T-helper 1 cell (primary cell): ENCODE measurements at places on chromosomes 5 and 9.

- no peak for DNase-seq
Observed at GRCh38 chr5:163532171-163533084, 27.0 kb downstream of the MAT2B start.

GRCh38 chr5:26872337-26872736, 166.0 kb downstream of the CDH9 start:
- no peak for DNase-seq

DNA sequence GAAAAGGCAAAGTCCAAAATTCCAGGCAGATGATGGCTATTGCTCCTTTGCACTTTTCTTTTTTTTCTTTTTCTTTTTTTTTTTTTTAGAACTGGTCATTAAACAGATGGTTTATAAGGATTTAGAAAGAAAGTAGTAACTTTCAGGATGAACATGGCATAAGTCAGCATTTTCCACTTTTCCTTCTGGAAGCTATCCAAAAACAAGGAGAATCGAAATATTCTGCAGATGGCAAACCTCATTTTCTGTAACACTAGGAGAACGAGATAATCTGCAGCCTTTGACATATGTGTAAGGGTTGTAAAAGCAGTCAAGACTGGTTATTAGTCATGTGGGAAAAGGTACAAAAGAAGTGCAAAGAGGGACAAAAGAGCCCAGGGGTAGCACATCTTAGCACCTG, 69.1 kb upstream of the PUM3 start:
- no peak for DNase-seq

- no peak for DNase-seq
Observed at GRCh38 chr5:24170026-24170425, 474.8 kb downstream of the CDH10 start.

DNA sequence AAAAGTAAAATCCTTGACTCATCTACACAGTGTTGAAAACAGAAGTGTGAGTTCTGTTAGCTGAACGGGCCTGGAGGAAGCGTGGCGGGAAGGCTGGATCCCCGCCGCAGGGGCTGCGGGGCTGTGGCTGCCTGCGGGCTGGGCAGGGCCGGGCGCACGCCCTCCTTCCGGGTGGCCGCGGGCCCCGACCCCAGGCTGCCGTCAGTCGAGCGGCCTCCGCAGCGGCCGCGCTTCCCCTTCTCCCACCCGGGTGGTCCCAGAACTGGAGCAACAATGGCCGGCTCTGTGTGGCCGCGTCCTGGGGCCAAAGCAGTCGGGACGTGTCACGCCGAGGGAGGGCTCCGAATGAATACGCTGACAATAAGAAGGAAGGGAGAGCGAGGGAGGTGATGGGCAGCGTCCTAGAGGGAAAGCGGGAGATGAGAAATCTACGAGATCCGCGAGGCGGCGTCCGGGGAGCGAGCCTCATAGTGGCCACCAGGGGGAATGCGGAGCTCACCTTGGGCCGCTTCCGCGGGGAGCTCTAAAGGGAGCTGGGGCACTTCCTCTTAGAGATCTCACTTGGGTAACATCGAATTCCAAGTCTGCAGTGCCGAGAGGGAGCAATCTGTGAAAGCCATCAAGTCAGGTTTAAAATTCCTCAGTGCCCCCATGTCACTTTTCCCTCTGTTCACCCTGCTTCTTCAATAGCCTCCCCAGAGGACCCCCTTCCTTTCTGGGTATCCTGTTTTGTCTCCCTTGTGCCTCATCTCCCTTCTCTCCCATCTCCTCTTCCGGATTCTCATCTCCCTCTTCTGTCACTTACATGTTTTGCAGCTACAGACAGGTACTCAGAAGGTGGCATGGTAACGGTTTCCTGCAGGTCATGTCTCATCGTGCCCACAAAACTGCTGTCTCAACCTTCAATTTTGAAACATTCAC, 83.9 kb downstream of the SLC1A3 start:
- DNase-seq: peak; percentile 22

DNA sequence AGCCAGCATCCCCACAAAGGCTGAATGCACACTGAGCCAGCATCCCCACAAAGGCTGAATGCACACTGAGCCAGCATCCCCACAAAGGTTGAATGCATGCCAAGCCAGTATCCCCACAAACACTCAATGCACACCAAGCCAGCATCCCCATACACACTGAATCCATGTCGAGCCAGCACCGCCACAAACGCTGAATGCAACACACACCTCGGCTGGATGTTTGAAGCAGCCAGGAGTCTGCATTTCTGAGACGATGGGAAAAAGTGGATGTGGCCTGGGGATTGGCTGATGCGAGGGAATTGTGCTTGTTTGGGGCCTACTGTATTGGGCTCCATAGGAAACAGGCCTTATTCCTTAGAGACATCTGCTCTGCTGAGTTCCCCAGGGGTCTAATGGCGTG, 30.9 kb upstream of the CEP72 start:
- no peak for DNase-seq

DNA sequence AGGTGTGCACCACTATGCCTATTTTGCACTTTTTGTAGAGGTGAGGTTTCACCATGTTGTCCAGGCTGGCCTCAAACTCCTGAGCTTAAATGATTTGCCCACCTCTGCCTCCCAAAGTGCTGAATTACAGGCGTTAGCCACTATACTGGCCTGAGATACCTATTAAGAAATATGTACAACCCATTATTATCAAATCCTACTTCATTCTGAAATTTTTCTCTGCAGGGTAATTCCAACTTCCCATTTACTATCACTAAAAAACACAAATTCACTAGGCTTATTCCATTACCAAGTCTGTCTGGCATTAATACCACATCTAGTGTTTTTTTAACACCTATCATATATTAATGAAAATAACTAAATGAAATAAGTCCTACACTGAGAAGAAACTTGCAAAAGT, 18.2 kb downstream of the PPP2CA start:
- no peak for DNase-seq

GRCh38 chr9:18741359-18741758, 267.4 kb downstream of the ADAMTSL1 start:
- no peak for DNase-seq

DNA sequence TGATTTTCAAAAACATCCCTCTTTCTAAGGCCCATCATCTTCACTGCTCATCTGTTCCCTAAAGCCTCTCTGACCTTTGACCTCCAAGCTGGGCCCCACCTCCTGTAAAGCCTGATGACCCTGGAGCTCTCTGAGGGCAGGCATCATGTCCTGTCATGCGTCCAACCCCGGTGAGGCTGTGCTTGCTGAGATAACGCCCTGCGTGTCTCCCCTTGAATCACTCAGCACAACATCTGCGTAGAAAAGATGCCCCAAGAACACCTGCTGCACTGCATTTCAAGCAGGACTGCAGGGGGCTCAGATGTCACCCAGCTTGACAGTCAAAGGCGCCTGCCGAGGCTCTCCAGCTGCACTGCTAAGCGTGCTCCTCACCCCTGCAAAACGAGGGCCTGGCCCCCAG, 78.0 kb downstream of the OTULIN start:
- no peak for DNase-seq

DNA sequence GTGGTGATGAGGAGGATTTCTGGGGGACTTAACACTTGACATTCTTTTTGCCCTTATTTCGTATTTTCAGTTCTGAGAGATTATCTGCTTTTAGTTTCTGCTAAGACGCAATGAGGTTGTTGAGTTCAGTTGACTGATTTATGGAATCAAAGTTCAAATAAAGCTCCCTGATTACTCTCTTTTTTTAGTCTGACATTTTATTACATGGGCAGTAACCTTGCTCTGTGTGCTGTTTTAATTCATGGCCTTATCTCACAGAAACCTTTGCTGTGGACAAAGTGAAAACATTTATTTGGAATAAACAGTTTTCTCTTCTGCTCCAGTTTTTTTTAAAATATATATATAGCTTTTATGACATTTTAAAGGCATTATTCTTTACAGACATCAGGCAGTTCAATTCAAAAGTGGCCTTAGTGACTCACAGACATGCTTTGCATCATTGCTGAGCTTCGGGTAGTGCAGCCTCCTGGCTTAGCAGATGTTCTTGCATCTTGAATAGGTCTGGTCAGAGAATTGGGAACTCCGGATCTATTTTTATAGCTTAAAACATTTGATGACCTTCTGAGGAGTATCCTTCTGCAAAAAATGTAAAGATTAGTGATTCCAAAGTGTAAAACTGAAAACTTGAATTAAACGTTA, 162.9 kb downstream of the FAM170A start:
- no peak for DNase-seq

- no peak for DNase-seq
Observed at GRCh38 chr5:175749591-175749990, 91.7 kb downstream of the HRH2 start.

GRCh38 chr9:19026375-19026774, 6.6 kb downstream of the SAXO1 start:
- no peak for DNase-seq

DNA sequence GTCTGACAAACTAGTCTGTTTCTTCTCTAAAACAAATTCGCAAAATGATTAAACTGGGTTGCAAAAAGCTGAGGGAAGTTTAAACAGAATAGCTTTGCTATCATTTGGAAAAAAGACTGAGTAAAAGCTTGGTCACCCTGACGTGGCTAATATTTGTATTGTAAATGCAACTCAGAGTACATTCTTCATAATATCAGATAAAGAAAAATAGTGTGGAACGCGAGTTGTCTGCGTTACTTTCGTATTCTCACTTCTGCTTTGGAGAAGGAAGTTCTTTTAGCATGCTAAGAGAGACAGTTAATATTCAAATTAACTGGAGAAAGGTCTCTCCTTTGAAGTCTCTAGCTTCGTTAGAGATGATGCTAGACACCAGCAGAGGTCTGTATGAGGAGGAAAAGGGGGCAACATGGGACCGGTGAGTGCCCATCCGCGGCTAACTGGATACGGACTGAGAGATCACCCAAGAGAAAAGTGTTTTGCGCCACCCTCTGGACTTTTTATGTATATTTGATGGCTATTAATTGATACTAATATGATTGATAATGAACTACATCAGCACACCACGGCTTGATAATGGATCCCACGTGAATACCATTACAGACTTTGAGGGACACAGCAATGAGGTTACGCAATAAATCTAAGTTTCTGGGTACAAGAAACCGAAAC, 2.9 kb upstream of the CNTRL start:
- DNase-seq: peak; percentile 54

- DNase-seq: no peak
Observed at GRCh38 chr5:95730011-95730700, 980 bp upstream of the RHOBTB3 start.

GRCh38 chr9:130140706-130141105, 31.5 kb upstream of the NCS1 start:
- no peak for DNase-seq

DNA sequence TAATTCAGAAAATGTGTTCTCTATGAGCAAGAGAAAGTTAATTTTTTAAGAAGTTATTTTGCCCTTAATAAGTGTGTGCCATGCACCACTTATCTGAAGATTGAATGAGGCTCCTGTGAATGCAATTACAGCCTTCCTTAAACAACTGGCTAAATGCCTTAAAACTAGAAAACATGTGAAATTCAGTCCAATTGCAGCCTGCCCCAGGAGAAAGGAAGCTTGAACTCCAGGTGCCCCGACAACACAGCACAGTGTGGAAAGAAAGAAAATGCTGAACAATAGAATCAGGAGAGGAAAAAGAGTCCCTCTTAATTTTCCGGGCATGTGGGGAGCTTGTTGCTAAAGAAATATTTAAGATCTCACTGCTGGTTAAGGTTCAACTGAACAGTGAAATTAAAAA, 8.8 kb downstream of the LHFPL2 start:
- DNase-seq: no peak

- DNase-seq: no peak
Observed at GRCh38 chr9:122827761-122828093, 661 bp downstream of the PDCL start.

- DNase-seq: no peak
Observed at GRCh38 chr9:6628704-6629103, 16.8 kb downstream of the GLDC start.

DNA sequence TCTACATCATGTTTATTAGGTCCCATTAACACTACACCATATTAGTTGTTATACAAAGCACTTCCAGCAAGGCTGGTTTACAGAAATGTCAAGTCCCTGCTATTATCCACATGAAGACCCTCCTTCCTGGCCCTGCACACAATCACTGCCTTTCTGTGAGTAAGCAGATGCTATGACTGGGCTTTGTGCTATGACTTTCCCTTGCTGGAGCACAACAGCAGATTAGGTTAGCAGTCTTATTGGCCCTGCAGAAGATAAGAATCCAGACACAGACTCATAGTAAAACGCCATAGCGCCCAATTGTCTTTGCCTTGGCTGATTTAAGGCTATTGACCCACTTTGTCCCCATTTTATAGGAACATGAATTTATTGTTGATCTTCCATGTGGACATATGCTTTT, 228.9 kb upstream of the ACTBL2 start:
- no peak for DNase-seq

- DNase-seq: no peak
Observed at GRCh38 chr5:52854949-52855348, 67.2 kb downstream of the ITGA1 start.

DNA sequence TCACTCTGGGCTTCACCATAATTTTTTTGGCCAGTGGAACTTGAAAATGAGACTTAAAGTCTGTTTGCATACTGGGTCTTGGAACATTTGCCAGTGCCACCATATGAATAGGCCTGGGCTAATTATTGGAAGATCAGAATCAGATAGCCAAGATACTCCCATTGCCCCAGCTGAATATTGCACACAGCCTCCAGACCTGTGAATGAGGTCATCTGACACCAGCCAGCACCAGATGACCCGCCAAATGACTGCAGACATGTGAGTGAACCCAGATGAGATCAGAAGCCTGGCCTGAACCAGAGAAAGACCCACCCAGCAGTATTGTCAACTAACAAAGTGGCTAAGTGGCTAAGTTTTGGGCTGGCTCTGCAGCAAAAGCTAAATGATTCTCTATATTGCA, 220.5 kb upstream of the MPDZ start:
- DNase-seq: no peak

DNA sequence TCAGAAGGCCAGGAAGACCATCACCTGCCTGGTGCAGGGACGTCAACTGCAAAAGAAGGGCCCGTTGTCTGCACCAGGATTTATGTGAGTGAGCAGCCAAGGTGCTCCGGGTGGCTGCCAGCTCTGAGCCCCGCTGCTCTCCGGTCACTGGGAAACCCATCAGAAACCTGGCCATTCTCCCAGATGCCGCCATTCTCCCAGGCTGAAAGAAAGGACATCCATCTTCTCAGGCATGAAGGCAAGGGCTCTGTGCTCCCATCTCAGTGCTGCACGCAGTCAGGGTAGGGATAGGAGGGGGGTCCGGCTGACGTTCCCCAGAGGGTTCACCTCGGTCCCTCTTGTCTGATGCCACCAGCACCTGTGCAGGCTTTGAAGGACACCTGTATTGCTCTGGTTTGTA, 158.4 kb downstream of the ERCC6L2 start:
- no peak for DNase-seq

GRCh38 chr9:95383185-95383676, 65.7 kb upstream of the FANCC start:
- DNase-seq: no peak

DNA sequence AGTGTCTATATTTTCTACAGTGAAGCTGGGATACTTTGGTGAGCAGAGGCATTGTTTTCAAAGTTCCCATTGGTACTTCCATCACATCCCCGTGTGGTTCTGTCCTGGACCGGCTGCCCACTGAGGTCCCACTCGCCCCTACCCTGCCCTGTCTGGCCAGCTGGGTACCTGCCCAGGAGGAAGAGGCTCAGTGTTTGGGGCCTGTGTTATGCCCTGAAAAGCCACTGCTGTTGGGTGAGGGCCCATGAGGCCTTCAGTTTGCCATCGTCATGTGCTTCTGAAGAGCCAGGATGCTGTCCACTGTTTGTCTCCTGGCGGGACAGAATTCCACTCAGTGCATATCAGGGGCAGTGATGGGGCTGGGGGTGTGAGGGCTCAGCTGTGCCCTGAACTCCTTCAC, 2.6 kb upstream of the CEP72 start:
- no peak for DNase-seq

GRCh38 chr9:125772740-125773139, 25.6 kb downstream of the PBX3 start:
- no peak for DNase-seq
